Stimulated activated CD4-positive, alpha-beta T cell treated with anti-CD3 and anti-CD28 coated beads, Interleukin-1b, Interleukin-23, amount 100 ng/mL, for 4 hours (primary cell): ENCODE measurements at places on chromosomes 2 and 18.
A peak's percentile ranks its signal among the peaks of the same experiment; 100 is the strongest.

DNA sequence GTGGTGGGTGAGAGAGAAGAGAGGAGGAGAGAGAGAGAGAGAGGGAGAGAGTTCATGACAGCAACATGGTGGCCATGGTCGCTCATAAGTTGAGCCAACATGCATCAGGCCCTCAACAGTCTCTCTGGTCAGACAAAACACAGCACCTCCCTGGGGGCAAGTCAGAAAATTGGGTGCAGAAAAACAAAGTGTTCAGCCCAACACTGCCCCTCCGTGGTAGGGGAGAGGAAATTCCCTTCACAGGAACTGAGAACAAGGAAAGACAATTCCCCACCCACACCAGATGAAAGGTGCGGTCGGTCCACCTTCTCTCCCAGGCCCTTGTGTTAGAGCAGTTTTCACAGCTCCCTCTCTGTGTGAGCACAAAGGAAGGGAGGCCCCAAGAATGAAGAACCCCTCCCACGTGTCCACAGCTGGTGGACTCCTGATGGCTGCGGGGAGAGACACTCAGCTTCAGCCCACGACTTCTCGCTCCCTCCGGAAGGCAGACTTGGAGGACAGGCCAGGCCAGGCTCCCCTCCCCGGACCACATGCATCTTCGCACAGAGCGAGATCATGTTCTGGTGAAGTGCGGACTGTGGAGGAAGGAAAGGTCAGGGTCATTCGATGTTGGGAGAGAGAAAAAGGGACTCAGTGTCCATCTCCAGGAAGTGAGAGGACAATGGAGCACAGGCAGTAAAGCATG lies 181.7 kb downstream of the ANAPC1 start:
- DNase-seq = peak; percentile 44

DNA sequence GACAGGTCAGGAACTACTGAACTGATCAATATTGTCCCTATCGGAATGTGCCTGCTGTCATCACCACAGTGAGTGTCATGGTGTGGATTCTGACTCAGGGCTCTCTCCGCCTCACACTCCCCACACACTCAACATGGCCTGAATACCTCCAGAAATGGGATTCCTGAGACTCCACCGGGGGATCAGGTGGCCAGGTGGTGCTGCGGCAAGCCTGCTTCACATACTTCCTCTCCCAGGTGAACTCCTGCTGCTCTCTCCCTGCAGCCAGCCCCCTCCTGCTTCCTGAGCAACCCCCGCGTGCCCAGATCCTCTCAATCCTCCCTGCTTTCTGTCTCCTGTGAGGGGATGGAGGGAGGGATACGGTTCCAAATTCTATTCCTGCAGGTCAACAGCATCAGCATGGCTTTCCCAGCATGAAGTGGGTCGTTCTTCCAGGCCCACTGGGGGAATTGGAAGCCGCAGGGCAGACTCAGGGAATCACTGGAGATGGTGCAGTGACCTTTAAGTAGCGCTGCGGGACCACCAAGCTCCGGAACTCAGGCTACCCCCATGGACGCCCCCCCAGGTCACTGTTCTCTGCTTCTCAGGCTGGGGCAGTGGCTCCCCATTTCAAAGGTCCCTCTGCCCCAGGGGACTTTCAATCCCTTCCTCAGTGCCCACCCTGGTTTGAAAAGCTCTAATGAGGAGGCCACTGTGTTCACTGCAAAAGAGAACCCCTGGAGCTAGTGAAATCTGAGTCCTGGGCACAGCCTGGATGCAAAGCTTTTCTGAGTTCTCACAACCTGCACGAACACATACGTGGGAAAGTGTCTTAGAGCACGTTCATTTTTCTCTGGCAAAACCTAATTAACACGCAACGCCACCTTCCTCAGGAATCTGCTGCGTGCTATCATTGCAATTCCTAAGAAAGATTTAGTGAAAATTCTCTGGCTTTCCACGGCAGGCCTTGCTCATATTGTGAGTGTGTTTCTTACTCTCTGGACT lies 168.4 kb downstream of the ZFP36L2 start:
- no peak for DNase-seq

GRCh38 chr18:37533647-37534584 lies 31.7 kb downstream of the CELF4 start:
- DNase-seq = no peak

DNA sequence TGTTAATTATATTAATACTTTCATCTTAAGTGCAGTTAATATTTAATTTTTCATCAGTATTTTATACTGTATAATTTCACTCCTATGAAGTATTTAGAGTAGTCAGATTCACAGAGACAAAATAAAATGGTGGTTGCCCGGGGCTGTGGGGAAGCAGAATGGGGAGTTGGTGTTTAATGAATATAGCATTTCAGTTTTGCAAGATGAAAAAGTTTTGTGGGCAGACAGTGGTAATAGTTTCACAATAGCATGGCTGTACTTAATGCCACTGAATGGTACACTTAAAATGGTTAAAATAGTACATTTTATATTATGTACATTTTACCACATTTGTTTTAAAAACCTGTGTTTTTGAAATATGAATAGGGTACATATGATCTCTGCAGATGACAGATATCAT lies 31.2 kb downstream of the CFAP221 start:
- no peak for DNase-seq

DNA sequence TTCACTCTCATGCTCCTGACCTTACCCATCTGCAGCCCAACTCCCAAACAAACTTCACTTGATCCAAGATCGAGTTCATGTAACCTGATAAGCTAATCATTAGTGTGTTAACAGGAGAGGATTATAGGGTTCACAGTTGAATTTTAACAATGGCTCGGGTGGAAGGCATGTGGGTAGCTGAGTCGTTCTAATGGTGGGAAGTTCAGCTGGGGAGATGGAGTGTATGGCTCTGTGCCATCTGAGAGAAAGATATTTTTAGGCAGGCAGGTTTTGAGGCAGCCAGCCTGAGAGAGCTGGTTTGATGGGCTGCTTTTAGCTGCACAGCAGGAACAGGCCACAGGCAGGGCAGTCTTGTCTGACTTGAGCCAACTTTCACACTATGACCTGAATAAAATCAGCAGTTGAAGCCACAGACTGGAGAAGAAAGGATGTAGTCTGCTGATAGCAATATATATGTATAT lies 17.7 kb upstream of the NFE2L2 start:
- no peak for DNase-seq

DNA sequence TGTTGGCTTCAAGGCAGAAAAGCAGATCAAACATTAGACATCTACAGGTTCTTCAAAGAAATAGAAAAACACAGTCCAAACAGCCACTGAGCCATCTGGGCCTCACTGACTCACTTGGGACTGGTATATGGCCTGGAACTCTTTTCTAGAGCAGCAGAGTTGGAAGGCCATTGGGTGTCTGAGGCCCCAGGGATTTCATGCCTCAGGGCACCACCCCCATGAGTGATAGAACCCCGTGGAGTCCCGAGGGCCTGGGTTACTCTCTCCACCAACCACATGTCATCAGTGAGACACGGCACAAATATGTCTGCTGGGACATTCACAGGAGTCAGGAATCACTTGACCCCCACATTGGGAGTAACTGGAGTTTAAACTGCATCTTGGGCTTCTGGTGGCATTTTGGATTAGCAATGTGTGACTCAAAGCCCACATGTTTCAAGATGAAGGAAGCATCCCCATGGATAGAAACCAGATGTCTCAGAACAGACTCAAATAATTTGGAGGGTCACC lies 44.0 kb downstream of the CAPN13 start:
- DNase-seq = no peak

DNA sequence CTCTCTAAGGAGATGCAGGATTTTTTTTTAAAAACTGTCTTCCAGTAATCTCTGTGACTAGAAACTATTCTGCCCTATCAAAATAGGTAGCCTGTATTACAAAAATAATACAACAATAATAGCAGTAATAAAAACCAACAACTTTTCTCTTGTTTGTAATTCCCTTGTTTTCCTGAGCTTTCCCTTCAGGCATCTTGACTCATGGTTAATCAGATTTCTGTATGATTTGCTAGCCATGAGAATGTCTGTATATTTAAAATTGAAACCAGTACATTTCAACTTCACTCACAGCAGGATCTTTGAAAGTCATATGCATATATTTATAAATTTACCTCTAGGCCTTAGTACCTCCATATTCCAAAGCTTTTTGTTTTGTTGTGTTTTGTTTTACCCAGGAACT lies 38.2 kb downstream of the SLC4A10 start:
- DNase-seq = no peak

- no peak for DNase-seq
Measured at GRCh38 chr2:189402932-189403331, 38.3 kb upstream of the WDR75 start.

- no peak for DNase-seq
Measured at GRCh38 chr18:61764381-61764780, 128.4 kb downstream of the RNF152 start.

GRCh38 chr2:187102381-187102780 lies 253.4 kb upstream of the ZSWIM2 start:
- no peak for DNase-seq

DNA sequence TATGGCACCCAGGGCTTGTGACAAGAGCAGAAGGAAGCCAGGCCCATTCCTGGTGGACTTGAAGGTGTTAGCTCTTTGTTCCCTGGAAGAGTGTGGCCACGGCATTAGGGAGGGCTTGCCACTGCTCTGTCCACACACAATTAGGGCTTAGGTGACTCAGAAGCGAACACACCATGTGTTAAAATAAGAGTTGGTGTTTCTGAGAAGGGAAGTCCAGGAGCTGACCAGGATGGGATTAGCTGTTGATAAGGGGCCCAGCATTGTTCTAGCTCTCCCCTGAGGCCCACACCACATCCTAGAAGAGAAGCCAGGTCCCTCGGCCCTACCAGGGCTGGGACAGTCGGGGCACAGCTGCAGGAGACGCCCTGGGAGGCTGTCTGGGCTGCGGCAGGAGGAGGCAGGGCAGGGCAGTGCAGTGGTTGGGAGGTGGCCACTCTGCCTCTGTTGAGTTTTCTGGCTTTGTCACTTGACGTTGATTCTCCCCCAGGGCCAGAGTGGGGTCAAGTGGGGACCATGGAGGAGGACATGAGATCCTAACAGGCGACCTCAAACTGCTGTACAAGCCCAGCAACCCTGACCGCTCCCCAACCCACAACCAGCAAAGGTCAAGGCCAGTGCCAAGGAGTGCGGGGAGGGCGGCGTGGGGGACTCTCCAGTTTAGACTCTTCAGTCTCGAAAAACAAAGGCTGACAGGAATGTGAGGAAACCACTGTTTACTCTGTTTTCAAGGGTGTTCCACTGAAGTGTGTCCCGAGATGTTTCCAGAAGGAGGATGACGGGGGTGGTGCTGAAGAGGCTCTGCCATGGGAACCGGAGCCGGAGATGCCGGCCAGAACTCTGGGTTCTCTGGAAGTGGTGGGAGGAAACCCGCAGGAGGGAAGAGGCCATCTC lies 16.8 kb downstream of the GNLY start:
- DNase-seq = no peak

- no peak for DNase-seq
Measured at GRCh38 chr2:47833516-47833968, 50.6 kb downstream of the MSH6 start.

- DNase-seq = no peak
Measured at GRCh38 chr2:158773121-158773520, 22.0 kb upstream of the DAPL1 start.

- no peak for DNase-seq
Measured at GRCh38 chr2:230330725-230331124, 3.7 kb downstream of the SP140L start.

GRCh38 chr2:136323935-136324334 lies 206.0 kb upstream of the CXCR4 start:
- no peak for DNase-seq

DNA sequence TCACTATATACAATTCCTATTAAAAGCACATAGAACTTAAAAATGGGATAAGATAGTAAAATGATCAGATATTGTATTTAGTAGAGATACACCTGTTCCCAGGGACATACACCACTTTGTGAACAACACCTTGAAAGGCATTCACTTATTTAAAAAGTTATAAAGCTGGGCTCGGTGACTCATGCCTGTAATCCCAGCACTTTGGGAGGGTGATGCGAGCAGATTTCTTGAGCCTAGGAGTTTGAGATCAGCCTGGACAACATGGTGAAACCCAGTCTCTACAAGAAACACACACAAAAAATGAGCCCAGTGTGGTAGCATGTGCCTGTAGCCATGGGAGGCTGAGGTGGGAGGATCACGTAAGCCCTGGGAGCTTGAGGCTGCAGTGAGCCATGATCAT lies 90.9 kb downstream of the RAPGEF4 start:
- DNase-seq = no peak

- DNase-seq = no peak
Measured at GRCh38 chr2:46097714-46098480, 199.3 kb upstream of the EPAS1 start.

GRCh38 chr2:181203412-181203811 lies 223.0 kb downstream of the UBE2E3 start:
- no peak for DNase-seq

DNA sequence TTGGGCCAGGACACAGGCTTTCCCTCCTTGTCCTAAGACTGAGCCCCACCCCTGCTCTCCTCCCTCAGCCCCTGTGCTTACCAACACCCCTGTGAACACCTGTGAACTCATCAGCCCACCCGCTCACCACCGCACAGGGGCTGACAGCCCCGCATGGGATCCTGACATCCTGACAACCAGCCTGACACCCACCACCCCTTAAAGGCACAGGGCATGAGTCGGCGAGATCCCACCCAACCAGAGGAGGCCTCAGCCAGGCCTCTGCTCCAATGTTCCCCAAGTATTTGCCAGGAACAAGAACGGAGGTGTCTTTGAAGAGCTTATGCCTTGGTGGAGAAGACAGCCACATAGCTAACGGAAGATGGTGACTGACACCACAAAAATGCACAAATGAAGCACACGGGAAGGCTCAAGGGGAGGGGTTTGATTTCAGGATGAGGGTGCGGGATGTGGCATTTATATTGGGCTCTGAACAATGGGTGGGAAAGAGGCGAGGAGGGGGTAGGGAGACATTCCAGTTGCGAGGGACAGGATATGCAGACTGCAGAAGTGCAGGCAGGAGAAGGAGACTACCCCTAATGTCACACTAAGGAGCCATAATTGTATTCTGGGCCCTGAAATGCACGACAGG lies 11.0 kb downstream of the RAB11FIP5 start:
- no peak for DNase-seq

DNA sequence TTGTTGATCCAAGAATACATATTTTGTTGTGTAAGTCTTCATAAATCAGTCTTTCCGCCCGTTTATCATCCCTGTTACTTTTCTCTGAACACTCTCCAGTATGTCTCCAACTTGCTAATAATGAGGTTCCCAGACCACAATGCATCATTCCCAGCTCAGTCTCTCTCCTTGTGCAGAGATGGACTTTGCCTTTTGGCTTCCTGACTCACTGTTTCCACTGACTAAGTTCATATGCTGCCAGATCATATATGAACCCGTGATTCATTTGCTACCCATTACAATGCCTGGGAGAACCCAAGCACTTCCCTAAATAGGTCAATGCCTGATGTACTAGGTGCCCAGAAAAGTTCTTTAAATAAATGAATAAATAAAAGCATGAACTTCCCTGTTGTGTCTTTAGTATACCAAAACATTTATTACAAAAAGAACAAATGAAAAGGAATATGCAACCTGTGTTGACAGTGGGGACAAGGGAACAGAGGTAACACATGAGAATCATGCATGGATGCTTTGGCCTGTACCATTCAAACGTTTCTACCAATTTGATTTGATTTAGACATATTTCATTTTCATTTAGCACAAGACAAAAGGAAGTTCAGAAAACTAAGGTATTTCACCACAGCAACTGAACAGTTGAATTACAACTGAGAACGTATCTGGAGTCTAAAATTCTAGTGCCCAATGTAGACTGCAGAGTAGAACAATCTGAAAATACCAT lies 215.4 kb upstream of the HNRNPA3 start:
- DNase-seq = no peak

GRCh38 chr2:11342551-11343367 lies 1.7 kb downstream of the ROCK2 start:
- DNase-seq = no peak

GRCh38 chr2:65511306-65511705 lies 78.9 kb upstream of the SPRED2 start:
- DNase-seq = no peak

- DNase-seq = no peak
Measured at GRCh38 chr2:11357428-11357972, 13.1 kb upstream of the ROCK2 start.
